RPMI7951 (cell line): ENCODE measurements at places on chromosomes 13 and 19. TPM values are rescaled to one million over a fixed set of nuclear protein-coding genes. Genes with fewer than 3 reads are reported as not detected.

Gene EBPL
- total RNA-seq = 52.3 and 70.0 TPM in 2 replicates

Gene DDA1
- 20.2 and 25.9 TPM in 2 replicates for total RNA-seq

DNA sequence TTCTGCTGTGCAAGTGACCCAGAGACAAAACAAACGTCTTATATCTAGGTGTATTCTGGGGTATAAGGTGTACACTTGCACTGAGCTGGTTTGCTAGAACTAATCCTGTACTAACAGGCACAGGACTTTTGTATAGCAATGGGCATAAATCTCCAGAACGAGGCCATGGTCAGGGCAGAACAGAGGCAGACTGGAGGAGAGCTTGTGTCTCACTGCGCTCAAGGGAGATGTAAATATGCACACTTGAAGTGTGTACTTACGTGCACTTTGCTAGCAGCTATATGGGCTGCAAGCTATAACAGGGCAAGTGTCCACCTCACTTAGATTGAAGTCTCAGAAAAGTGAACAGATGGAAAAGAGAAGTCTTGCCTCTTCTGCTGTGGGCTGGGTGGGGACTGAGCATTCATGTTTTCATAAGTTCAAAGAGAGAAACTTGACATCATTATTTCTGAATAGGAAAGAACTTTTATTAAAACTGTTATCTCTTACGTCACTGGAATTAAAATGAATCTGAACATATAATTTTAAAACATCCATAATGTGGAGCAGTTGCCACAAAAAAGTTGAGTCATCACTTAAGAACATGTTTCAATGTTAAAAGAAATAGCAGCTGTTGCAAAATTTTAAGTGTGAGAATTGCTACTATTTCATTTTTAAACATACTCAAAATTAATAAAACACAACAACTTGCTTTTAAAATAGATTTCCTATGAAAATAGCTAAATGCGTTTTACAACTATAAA, 888.3 kb downstream of the PCDH9 start:
- DNase-seq = no peak

DNA sequence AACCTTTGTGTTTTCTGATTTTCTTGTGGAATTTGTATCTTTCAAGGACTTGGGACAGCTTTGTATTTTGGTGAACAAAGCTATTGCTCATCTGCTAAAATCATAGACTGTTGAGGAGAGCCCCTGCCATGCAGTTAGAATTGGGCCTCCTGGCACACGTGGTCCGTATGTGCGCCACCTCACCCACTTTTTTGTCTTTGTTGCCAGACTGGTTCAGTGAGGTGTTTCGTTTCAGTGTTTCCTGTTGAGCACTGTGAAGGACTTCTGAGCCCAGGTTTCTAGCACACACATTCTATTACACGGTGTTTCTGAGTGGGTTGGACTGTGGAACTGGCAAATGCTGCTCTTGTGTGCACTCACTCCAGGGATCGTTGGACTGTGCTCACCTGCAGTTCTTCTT, 37.6 kb upstream of the RNF113B start:
- no peak for DNase-seq
